ENCODE measurements at places on chromosomes 3 and 15. TPM values are rescaled to one million over a fixed set of nuclear protein-coding genes. Genes with fewer than 3 reads are reported as not detected.

The CELF6 gene
- 0.09 TPM for polyA plus RNA-seq

The THUMPD3 gene
- polyA plus RNA-seq, result 16.4 TPM

DNA sequence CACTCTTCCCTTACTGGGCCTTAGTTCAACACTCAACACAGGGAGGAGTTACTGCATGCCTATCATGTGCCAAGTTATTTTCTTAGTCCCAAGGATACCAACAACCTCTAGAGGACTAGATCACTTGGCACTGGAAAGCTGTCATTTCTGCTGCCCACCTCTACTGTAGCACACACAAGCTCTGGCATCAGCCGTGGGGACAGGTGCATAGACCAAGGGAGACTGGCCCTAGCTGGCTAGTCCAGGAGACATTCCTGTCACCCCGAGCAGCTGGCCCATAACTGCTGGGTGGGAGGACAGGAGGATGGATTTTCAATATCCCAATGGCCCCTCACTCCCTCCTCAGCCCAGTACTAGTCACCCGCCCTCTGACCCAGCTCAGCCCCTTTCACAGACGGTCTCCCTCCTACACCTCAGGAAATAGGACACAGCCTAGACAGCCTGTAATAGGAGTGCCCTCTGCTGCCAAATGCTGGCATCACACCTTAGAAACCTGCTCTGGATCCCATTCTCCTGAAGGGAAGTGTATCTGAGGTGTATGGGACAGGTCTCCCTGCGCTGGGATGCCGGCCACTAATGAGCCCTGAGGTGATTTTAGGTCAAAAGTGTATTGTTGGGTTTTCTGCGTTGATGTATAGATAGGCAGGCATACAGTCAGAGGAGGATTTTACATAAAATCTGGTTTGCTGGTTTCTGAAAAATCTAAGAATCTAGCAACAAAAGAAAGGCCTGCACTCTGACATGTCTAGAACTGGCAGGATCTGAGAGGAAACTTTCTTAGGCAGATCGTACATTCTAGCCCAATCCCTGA is 3.4 kb upstream of the DZIP1L start:
- no peaks in the 10 kb centered on the region for H3K27me3 ChIP-seq
- H3K27ac ChIP-seq, result no peak overlapping the region
- H3K4me1 ChIP-seq, result 0 out of 2 replicates have a peak, but pooled peaks cover 2% of the 10 kb centered on the region
- H3K4me3 ChIP-seq, result no peak overlapping the region
- no peaks in the 10 kb centered on the region for H3K36me3 ChIP-seq

- H3K27ac ChIP-seq, result no peak overlapping the region
These were observed 317.4 kb upstream of the LRRFIP2 start for GRCh38 chr3:37491776-37492175.

The AP3B2 gene
- 21.8 TPM for polyA plus RNA-seq

The PPP2R3A gene
- 4.1 TPM for polyA plus RNA-seq

DNA sequence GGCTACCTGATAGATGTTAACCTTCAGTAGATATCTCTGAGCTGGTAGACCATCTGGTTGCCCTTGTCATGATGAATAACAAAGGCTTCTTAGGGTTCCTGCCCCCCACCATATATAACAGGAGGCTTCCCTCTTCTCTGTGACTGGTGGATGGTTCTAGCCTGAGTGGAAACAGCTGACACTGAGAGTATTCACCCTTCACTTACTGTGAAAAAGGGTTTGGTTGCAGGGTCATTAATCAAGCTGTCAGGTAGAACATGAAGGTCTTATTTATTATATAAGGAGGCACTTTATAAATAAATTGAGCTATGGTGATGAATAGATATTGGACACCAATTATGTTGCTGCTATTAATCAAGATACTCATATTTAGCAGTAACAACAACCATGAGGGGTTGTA is 58.6 kb downstream of the CACNA2D3 start:
- H3K27ac ChIP-seq, result no peak overlapping the region
- no peaks in the 10 kb centered on the region for H3K27me3 ChIP-seq
- no peak overlapping the region for H3K4me3 ChIP-seq
- DNase-seq, result no peak
- H3K4me1 ChIP-seq, result no peaks in the 10 kb centered on the region
- no peaks in the 10 kb centered on the region for H3K36me3 ChIP-seq

The RHOV gene
- 1.5 TPM for polyA plus RNA-seq

The PLIN1 gene
- 0.33 TPM for polyA plus RNA-seq

DNA sequence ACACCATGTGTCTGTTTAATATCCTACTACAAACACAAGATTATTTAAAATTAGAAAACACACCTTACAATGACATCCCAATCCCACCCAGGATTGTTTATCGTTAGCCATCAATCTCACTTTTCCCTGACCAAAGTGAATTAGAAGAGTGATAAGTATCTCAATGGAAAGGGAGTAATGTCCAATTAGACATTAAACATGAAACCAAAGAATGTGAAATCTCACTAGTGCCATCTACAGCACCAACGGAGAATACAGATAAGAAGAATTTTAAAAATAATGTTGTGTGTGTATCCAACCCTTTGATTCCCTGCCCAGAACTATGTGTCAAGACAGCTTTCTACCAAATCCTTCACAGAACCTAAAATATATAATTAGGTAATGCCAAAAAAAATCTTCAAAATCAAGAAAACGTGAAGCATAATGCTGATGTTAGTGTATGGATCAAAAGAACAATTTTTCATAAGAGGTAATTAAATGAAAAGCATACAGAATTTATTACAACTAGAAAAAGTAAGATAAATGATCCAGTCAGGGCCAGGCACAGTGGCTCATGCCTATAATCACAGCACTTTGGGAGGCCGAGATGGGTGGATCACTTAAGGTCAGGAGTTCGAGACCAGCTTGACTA is 64.2 kb downstream of the SCAPER start:
- no peaks in the 10 kb centered on the region for H3K36me3 ChIP-seq
- H3K4me1 ChIP-seq, result no peaks in the 10 kb centered on the region
- no peak overlapping the region for H3K4me3 ChIP-seq
- DNase-seq, result no peak
- H3K27me3 ChIP-seq, result no peaks in the 10 kb centered on the region
